ENCODE measurements at places on chromosomes 4 and X.
A peak's percentile ranks its signal among the peaks of the same experiment; 100 is the strongest.

- DNase-seq, result no peak
These were observed 9.9 kb downstream of the INTS12 start for GRCh38 chr4:105698607-105699006.

- no peak for DNase-seq
These were observed 16.1 kb upstream of the FAM47E start for GRCh38 chr4:76235407-76235806.

DNA sequence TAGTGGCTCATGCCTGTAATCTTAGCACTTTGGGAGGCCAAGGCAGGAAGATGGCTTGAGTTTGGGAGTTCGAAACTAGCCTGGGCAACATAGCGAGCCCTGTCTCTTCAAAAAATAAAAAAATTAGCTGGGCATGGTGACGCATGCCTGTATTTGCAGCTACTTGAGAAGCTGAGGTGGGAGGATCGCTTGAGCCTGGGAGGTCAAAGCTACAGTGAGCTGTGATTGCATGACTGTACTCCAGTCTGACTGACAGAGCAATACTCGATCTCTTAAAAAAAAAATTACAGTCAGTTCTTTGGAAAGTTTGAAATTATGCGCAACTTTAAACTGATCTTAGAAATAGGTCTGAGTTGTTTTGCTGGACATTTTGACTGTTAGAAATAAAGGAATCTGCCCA is 55.8 kb downstream of the DOCK11 start:
- no peak for DNase-seq

- peak; percentile 33 for DNase-seq
These were observed 4.8 kb upstream of the DAPP1 start for GRCh38 chr4:99811850-99812249.

- DNase-seq, result no peak
These were observed 1019.9 kb downstream of the CCSER1 start for GRCh38 chr4:91147067-91147466.

- DNase-seq, result no peak
These were observed 102.1 kb downstream of the RELL1 start for GRCh38 chr4:37584071-37584470.

GRCh38 chr4:159487284-159487747 is 384.4 kb downstream of the RAPGEF2 start:
- DNase-seq, result peak; percentile 20

- DNase-seq, result no peak
These were observed 293.4 kb upstream of the BOD1L1 start for GRCh38 chr4:13920901-13921300.

DNA sequence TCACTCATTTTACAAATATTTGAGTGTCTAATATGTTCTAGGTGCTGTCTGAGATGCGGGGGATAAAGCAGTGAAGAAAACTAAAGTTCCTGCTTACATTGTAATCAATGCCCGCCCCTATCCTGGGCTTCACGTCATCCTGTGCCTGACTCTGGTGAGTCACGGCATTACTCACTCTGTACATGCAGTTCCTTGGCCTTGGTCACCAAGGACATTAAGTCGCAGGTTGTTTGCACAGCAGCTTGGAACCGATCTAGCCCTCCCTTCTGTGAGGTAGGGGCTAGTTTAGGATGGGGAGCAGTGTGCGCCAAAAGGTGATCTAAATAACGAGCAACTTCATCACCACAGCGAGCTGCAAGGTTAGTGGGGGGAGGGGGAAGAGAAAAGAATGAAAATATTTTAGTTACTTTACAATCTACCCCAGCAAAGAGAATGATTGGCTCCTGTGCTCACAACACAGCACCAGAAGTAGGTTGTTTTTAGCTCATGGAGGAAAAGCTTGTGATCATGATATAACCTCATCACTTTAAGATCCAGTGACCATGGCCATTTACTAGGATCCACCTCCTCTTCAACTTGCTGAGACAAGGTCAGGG is 48.0 kb upstream of the HDAC8 start:
- DNase-seq, result peak; percentile 13

GRCh38 chr4:11228530-11228929 is 200.2 kb downstream of the HS3ST1 start:
- no peak for DNase-seq

- DNase-seq, result no peak
These were observed 32.9 kb upstream of the GPR78 start for GRCh38 chr4:8547108-8547911.

Data from stimulated activated naive CD8-positive, alpha-beta T cell treated with anti-CD3 and anti-CD28 coated beads, Interleukin-15, amount 100 ng/mL, for 72 hours (primary cell).